ENCODE measurements at places on chromosomes 5 and 9. TPM values are rescaled to one million over a fixed set of nuclear protein-coding genes. Genes with fewer than 3 reads are reported as not detected.

GRCh38 chr9:15160673-15161072 is 146.3 kb downstream of the TTC39B start:
- no peak for DNase-seq

DNA sequence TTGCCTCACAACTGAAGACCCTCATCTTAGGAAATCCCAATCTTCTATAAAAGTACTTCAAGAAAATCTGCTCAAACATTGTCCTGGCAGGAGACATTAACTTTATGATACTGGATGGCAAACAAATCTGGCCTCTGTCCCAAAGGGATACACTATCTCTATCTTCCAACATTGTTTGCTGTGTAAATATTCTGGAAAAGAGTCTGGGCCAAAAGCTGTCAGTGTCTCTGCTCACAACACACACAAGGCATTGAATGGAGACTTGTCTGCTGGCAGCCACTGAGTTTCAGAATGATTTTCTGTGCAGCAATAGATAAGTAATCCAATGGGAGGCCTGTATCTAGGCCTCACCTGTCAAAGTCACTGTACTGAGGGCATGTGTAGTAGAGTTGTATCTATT is 471.1 kb downstream of the DMAC1 start:
- no peak for DNase-seq

DNA sequence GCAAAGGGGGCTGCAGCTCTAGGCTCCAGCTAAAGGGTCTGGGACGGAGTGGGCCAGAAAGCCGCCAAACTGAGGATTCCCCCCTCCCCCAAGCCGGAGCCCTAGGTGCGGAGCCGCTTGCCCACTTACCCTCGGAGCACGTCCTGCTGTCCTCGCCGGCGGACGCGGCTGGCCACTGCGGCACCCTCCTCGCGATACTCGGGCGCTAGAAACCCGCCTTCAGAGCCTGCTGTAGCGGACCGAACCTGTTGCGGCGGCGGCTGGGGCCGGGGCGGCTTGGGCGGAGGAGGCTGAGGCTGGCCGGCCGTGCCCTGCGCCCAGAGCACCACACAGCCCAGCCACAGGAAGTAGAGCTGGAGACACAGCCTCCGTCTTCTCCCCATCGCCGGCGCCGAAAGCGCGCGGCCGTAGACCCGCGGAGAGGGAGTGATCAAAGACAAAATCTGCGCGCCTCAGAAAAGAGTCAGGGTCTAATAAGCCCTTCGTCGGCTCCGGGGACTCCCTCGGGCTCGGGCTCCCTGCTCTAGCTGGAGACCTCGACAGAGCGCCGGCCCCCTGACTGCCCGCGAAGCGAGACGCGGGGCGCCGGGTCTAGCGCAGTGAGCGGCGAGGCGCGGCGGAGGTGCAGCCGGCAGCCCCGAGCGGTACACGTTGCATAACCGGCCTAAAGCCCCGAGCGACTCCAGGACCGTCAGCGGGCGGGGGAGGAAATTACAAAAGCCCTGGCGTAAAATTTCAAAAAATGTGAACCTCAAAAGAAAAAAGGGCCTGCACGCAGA is 635 bp downstream of the FBN2 start:
- DNase-seq = no peak

DNA sequence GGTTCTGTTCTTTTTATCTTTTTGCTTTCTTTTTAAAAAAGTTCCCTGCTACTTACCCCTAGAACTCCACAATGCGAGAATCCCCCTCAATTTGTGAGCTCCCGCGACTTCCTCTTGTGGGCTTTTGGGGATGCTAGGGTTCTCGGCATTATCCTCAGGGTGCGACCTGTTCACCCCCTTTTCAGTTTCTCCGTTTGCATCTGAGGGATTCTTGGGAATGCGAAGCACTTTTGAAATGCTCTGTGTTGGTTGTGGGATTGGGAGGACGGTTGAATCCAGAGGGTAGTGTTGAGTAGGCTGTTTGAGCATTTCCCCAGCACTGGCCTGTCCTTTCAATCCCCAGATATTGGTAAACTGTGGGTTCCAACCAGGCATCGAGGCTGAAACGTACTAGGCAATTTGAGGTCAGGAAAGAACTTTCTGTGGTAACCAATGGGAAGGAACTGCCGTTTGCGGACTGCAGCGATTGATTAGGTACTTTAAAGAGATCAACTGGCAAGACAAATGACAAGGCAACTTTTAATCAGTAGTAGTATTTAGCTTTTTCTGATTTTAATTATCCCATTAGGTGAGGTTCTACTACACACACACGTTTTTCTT is 415 bp downstream of the XRCC4 start:
- peak; percentile 46 for DNase-seq

GRCh38 chr9:114798780-114799427 is 6.9 kb downstream of the TNFSF15 start:
- DNase-seq = no peak

- DNase-seq = no peak
These were observed at the start of gene FBP2 for GRCh38 chr9:94593459-94594345. Gene FBP2, minus strand, starts transcription at chr9:94593824. Its CDS starts 98 bp downstream, at chr9:94593726.

DNA sequence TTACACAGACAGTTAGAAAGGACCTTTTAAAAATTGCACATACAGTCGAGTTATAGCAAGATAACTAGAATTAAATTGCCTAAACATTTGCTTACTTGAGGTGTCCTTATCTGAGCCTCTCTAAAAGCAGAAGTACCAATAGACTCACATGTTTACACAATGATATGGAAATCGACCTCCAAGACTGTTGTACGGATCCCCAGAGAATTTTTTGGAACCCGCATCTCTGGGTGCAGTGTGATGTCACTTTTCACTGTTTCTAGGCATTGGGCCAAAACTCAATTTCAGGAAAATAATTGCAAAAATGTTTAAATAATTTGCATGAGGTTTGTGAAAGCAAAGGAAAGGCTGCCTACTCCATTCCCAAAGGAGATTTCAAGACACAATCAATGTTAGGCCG is 63.1 kb upstream of the ATG10 start:
- no peak for DNase-seq

GRCh38 chr5:144298658-144299057 is 128.0 kb downstream of the KCTD16 start:
- no peak for DNase-seq

GRCh38 chr9:114771889-114772288 is 34.0 kb downstream of the TNFSF15 start:
- DNase-seq = no peak

- no peak for DNase-seq
These were observed 698.8 kb upstream of the C9orf72 start for GRCh38 chr9:28272127-28272526.

DNA sequence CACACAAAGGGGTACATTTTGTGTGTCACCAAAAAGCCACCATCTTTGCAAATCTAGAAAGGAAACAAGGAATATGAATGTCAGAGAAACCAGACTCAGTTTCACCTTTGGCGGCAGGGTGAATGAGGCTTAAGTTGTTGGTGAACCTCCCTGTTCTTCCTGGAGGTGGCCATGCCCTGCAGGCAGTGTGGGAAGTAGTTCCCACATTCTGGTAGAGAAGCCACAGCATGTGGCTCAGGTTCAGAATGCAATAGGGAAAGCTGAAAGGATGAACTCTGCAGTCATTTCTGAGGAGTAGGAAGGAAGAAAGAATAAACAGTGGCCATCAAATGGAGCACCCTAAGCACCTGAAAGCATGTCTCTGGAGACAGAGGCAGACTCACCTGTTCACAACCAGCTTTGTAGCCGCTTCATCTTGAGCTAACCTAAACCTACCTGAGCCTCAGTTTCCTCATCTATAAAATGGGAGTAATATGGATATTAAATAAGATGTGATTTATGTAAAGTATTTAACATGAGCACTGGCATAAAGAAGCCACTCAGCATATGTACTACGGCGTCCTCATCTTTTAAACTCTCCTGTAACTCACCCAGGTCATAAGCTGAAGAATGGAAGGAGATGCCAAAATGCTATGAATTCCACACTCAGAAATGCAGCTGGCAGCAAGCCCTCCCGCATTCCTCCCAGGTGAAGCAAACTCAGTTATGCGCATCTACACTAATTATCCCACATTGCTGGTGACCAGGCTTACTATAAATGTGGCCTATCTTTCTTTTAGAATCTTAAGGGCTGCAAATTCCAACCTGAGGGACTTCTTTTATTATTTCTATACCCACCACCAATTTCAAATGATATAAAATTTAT is 86.0 kb downstream of the ZNF608 start:
- no peak for DNase-seq

DNA sequence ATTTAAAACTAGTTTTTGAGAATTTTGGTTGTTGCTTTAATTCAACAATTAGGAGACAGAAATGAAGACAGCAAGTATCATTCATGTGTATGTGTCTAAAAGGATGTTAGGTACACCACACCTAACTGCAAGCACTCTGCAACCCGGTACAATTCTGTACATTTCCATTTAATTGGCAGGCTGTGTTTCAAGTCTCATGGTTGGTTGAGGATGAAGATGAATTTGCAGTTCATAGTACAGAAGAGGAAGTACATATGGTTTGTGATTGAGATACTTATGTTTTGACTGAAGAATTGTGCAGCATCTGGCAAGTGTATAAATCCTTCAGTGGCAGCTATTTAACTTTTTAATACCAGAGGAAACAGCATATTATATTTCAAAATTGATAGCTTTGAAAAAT is 628.7 kb upstream of the ZNF608 start:
- DNase-seq = no peak

DNA sequence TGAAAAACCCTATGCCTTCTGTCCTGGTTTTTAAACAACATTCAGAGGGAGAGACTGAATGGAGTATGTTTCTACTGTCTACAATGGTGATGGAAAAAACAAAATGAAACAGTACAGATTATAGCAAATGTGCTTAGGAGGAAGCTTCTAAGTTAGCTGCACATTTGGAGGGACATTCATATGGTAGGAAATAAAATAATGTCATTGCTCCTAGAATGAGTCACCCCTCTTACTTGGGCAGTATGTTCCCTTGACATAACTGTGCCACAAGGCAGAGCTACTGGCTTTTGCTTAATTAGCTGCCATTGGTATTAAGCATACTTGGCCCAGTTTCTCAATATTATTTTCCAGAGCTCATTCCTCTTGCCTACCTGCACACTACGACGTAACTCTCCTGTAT is 128.9 kb downstream of the GDNF start:
- DNase-seq = no peak

- DNase-seq = no peak
These were observed 6.2 kb downstream of the PIP5K1B start for GRCh38 chr9:68711281-68711680.

DNA sequence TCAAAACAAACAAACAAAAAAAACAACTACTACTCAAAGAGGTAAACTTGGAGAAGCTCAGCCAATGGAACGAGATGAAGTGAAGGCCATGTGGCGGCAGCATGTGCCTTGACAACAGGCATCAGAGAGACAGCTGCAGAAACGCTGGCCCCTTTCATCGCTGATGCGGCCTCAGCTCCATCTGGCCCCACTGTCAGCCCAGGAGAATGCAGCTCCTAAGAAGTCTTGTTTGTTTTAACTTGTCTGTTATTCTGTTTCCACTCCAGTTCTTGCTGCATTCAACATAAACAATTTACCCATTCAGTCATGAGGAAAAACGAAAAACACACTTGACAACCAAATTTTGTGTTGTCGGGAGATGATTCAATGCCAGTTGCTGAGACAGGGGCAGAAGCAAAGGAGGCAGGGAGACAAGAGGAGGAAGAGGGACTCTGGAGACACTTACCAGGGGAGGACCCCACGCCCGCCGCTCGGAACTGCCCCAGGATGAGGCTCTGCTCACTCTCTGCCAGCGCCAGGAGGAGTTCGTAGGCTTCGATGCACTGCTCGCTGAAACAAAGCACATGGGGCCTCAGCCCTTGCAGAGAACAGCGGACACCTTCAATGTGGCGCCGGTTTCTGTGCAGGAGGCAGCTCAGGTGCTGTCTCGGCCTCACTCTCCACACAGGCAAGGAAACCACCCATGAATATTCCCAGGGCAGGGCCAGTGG is 91.2 kb downstream of the DCP2 start:
- DNase-seq = no peak

DNA sequence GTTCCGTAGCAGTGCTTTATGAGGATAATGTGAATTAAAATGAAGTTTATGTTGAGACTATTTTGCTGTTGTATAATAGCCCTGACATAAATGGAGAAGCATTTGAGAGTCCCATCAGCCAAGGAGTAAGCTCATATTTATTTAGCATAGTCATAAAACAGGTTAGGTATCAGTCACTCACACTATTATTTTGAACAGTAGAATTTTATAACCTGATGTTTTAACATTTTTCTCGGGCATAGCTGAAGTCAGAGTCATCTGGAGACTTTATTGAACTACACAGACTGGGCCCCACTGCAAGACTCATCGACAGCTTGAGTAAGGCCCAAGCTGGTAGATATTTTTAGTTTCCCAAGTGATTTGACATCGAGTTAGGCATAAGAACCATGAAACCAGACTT is 620.3 kb upstream of the WWC1 start:
- no peak for DNase-seq

- no peak for DNase-seq
These were observed 301.3 kb downstream of the PARP8 start for GRCh38 chr5:50967563-50968355.

DNA sequence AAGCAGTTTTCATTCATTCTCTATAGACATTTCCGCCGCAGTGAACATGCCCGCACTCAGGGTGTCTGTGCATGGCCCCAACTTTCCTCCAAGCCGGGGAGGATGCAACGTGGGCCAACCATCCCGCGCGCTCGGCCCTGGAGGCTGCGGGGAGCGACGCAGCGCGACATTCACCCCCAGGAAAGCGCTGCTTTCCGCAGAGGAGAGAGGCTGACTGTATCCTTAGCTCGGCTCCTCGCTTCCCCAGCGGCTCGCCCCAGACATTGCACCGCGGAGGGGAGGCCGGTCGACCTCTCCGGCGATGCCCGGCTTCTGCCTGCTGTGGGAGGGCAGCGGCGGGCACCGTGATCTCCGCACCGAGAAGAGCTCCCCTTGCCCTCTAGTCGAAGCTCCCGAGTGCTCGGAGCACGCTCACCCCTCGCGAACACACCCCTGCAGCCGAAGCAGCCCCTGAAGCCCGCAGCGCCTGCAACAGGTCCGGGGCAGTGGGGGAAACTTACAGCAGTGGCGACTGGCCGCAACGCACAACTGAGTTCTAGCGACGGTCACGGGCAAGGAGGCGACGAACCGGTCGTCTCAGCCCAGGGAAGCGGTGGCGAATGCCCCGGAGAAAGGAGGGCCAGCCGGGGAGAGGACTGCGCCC is 600 bp downstream of the ENC1 start:
- DNase-seq = peak; percentile 53

SHISAL2B gene
- total RNA-seq = not detected

LECT2 gene
- total RNA-seq = 0.70 TPM

ST8SIA4 gene
- total RNA-seq = 0.61 TPM

GRXCR2 gene
- 0.16 TPM for total RNA-seq

GLDC gene
- total RNA-seq = 320 TPM

TRIM36 gene
- total RNA-seq = 1.3 TPM

CKMT2 gene
- total RNA-seq = not detected

SARDH gene
- total RNA-seq = 0.37 TPM

ZFP37 gene
- not detected for total RNA-seq

ACTBL2 gene
- not detected for total RNA-seq

PPP3R2 gene
- total RNA-seq = not detected

ZNF462 gene
- total RNA-seq = 36.8 TPM

Data from Caco-2 (cell line).